ENCODE measurements at places on chromosomes 1 and 21.

DNA sequence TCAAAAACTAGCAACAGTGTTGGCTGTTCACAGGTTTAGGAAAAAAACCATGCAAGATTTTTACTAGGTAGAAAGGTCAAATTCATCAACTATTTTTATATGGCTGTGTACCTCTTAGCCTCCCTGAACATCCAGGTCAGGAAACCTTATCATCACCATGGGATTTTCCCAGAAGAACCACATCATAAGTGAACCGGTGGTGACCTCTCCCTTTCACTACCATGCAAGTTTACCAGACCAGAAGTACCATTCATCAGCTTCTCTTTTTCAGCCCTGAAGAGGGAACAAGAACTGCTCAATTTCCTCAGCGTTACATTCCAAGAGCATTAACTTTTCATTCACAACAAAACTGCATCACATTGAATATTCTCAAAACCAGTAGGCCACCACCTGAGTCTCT is 5.9 kb downstream of the SSBP3 start:
- no peak for DNase-seq

- no peak for DNase-seq
These were observed 29.1 kb downstream of the ARID1A start for GRCh38 chr1:26724926-26725325.

DNA sequence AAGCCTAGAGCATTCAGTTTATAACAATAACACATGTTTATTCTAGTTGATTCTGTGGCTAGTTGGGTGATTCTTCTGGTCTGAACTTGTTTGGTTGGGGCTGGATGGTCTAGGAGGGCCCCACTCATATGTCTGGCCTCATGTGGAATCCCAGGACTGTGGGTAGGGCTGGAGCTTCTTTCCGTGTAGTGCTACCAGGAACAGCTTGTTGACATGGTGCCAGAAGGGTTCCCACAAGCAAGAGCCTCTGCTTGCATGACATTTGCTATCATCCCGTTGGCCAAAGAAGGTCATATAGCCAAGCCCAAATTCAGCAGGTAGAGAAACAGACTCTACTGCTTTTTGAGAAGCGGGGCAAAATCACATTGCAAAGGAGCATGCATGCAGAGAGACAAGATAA is 67.6 kb upstream of the PPP2R5A start:
- DNase-seq, result no peak

GRCh38 chr1:155392898-155393411 is 72.3 kb downstream of the RUSC1 start:
- no peak for DNase-seq

DNA sequence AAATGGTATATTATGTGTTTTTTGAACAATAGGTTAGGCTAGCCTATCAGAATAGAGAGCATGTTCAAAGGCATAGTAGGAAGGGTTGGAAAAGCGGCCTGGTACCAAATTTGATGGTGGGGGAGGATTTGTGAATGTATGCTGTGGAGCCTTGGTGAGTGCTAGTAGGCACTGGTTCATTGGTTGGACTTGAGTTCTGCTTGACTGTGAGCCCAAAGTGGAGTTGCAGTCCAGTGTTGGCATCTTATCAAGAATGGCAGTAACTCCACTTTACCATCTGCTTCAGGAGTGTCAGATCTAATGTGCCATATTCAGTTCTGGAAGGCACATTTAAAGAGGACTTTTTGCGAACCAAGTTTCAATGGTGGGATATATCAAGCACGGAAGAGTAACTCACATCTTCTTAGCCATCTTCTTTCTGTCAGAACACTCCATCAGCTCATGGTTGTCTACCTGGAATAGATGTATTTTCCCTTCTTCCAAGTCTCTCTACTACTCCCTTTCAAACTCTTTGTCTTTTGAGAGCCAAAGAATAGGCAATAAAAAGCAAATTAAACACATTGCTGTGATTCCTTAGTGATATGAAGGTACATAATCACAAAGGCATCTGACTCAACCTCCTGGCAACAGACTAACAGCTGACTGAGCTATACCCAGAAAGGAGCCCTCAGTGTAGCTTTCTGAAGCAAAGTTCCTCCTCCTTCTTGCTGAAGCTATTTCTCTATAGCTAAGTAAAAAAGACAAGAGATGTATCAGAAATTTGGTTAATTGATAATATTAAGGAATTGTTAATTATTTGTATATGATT is 21.7 kb downstream of the LRRC8B start:
- DNase-seq, result no peak

- DNase-seq, result no peak
These were observed 60.9 kb upstream of the PODN start for GRCh38 chr1:53001128-53001527.

DNA sequence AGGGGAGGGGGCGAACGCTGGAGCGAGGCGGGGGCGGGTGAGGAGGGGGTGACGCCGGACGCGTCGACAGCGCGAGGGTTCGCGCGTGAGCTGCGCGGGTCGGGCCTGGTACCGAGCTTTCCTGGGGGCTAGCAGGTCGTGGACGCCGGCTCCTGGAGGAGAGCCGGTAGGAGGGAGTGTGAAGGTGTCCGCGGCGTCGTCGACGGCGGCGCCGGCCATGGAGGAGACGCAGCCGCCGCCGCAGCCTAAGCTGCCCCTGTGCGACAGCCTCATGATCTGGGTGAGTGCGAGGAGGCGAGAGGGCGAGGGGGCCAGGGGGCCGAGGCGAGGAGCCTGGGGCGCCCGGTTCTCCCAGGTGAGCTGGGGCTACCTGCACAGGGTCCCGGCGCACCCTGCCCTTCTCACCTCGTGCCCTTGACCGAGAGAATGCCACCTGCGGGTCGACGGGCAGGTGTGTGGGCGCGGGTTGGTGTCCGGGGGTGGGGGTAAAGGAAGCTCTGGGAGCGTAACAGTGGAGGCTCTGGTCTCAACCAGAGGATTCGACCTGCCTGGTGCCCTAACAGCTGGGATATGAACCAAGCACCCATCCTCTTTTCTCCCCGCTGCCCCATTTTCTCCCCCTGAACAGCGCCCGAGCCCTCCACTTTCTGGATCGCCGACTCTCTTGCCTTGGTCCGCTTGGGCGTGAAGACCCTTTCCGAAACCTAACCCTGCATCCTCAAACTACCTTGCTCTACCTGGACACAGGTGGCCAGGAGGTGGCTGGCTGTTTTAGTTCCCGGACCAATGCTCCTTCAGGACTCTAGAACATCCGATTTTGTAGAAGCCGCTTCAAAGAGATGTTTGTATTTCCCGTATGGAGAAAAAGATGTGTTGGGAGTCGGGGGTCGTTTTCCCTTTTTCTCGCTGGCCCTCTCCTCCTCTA is at the start of gene HOOK1:
TSS of gene HOOK1 (plus strand) at position 49 of the 925 bp plus-strand sequence. CDS start at position 218, 169 bp downstream.
- DNase-seq, result no peak

- DNase-seq, result no peak
These were observed 18.6 kb upstream of the ADGRB2 start for GRCh38 chr1:31782421-31783410.

- DNase-seq, result no peak
These were observed 2.6 kb downstream of the RNF220 start for GRCh38 chr1:44407430-44408211.

GRCh38 chr1:7300893-7301663 is 470.0 kb upstream of the VAMP3 start:
- DNase-seq, result no peak

DNA sequence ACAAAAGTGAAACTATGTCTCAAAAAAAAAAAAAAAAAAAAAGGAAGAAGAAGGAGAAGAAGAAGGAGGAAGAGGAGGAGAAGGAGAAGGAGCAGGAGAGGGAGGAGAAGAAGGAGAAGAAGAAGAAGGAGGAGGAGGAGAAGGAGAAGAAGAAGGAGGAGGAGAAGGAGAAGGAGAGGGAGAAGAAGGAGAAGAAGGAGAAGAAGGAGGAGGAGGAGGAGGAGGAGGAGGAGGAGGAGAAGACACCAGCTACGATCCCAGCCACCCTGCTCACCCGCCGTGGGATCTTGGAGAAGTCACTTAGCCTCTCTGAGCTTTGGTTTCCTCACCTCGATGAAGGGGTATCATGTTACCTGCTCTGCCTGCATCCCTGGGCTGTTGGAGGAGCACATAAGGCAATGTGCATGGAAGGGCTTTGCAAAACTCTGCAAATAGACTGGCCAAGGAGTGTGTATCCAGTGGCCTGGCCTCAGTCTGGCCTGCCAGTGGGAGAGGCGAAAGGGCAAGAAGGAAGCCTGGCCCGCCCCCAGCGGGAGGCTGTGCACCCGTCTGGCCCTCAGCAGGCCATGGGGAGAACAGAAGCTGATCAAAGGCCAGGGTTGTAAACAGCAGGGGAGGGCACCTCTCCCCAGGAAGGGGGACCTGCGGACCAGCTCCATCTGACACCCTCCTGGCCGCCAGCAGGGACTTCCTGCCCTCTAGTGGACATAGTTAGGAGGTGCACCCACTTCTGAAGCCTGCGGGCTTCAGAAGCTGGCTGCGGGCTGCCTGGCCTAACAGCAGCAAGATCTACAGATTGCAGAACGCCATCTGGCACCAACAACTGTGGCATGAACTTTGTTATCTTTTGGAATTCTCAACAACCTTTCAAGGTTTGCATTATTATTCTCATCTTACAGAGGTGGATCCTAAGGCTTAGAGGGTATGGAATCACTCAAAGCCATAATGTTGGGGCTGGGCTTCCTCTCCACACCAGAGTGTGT is 19.2 kb upstream of the CDK18 start:
- peak; percentile 26 for DNase-seq

GRCh38 chr1:62210960-62211359 is 16.3 kb downstream of the L1TD1 start:
- no peak for DNase-seq

- DNase-seq, result no peak
These were observed 15.9 kb downstream of the RWDD3 start for GRCh38 chr1:95249916-95250315.

DNA sequence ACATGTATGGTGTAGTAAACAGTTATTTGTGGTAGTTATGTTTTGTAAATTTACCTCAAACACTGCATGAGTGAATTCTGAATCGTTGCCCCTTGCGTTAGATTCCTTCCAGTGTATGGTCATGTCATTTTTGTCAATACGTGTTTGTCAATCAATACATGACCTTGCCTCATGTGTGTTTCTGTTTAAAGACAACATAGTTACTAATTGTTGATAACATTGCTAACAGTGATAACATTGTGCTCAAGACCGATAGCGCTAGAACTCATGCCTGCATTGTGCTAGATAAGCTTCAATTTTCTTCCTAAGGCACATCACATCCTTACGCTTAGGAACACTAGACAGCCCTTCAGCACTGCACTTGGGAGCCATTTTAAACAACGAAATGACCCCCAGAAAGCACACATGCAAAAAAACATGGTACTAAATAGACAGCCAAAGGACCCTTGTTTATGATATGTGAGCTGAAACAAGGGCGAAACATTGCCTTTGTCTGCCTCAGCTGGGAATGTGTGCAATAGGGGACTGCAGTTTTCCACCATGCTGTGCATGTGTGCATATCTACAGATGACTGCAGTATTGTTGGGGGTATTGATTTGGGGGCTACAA is 37.3 kb downstream of the MRPS6 start:
- DNase-seq, result no peak

GRCh38 chr1:55289614-55290013 is 74.5 kb upstream of the USP24 start:
- DNase-seq, result no peak

DNA sequence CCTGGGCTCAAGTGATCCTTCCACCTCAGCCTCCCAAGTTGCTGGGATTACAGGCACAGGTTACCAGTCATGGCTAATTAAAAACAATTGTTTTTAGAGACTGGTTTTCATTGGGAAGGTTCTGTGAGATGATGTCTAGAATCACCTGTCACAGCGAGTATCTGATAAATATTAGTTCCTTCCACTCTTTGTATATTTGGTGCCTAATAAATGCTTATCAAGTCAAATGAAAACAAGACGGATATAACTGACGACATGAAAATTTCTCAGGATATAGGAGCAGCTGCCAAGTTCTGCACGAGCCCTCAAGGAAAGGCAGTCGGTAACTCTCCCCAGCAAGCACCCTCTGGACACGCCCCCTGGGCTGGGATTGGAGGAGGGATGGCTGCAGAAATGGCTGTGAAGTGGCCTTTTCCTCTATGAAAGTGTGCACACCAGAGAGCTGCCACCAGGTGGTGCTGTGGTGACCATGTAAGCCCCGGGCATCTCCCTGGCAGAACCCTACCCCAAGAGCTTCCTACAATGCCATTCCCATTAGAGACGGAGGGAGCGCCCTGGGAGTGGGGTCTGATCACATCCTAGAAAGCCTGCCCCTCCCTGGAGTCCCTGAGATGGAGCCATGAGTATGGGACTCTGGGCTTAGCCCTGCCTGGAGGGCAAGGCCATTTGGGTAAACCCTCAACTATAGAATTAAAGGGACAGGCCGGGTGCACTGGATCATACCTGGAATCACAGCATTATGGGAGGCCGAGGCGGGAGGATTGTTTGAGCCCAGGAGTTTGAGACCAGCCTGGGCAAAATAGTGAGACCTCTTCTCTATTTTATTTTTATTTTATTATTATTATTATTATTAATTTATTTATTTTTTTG is 50.9 kb downstream of the HTR6 start:
- DNase-seq, result peak; percentile 89

DNA sequence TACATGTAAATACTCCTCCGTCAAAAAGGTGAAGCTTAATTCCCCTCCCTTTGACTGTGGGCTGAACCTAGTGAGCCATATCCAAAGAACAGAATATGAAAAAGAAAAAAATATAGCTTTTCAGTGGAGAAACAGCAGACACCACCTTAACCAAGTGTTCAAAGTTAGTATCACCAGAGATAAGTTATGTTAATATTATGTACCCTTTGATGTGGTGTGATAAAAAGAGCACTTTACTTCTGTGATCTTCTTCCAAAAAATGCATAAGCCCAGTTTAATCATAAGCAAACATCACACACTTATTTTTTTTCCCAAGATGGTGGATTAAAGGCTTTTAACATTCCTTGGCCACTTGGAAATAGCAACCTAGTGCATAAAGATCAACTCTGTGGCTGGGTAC is 79.4 kb downstream of the SEC16B start:
- no peak for DNase-seq

DNA sequence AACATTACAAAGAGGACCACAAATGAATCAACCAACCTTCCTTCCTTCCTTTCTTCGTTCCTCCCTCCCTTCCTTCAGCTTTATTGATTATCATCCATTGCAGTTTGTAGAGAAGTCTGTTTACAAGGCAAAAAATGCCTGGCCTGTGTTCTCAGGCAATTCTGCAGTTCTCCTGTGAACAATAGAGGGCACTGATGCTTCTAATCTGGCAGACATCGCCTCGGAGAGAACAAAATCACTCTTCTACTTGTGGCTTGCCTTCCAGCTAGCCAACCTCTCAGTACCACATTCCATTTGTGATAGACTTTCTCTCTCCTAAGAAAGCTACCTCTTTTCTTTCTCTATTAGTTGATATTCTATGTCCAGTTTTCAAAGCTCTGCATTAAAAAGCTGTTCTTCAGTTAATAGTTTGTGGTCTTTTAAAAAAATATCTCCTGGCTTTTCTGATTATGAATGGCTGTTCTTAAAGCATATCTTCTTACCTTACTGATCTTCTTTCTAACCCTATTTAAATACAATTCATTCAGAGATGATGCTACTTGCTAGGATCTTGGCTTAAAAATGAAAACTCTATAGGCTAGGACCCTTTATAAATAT is 26.9 kb upstream of the ESRRG start:
- no peak for DNase-seq

- no peak for DNase-seq
These were observed 12.8 kb downstream of the ETNK2 start for GRCh38 chr1:204139088-204139487.
